Fibroblast of skin of left biceps (primary cell): ENCODE measurements at places on chromosomes 3 and 15.

DNA sequence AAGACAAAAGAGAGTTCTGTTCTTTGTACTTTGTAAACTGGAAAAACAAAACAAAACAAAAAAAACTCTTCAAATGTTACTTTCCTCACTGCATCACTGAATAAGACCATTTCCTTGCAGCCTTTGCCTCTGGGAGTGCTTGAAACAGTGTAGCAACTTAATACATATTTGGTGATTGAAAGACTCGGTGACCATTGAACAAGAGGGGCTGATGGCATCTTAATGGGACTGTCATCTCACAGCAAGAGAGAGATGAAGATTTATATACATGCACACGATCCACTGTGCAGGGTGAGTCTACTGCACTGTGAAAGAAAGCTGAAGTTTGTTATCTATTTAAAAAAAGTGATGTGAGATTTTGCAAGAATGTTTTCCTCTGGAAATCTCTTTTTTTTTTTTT is 111.9 kb upstream of the KLHL25 start:
- DNase-seq, result no peak

DNA sequence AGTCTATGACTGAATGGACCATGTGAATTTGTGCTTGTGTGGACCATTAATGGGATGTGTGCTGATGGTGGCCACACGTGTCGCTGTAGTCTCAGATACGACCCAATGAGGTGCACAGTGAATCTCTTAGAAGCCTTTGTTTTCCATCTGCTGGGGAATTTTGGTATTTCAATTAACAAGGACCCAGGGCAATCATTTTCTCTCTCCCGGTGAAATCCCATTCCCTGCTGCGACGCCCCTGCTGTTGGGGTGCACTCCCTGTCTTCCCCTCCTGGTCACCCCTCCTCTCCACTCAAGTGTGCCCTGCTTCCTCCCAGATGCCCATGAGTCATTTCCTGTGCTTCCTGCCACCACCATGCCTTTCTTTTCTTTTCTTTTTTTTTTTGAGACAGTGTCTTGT is 32.7 kb downstream of the EBLN2 start:
- DNase-seq, result no peak

GRCh38 chr3:39272191-39272590 is 7.6 kb downstream of the CX3CR1 start:
- no peak for DNase-seq

DNA sequence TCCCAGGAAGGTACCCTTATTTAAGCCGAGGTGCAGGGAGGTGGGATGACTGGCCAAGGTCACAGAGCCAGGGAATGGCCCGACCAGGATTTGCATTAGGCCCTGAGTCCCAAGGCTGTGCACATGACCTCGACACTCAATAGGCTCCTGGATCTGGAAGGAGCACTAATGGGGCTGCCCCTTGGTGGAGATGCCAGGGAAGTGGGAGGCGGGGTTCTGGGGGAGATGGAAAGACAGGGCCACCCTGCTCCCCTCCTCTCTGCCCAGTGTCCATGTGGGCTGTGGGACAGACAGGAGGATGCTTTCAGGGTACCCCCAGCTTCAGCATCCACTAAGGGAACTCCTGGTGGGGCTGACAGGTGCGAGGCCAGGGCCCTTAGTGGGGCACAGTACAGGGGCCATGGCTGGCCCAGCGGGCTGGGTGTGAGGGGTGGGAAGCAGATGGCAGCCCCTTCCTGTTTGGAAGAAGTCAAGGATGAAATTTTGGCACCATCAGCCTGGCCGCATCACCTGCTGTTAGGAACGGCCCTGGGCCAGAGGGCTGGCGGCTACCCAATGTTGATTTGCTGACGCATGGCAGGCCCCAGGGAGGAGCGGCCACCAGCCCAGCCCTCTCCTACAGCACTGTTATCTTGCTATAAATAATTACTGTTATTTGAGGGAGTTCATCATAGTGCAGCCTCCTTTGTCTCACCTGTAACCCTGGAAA is 37.3 kb downstream of the ATP2B2 start:
- DNase-seq, result no peak

GRCh38 chr3:128080323-128081080 is 28.3 kb downstream of the SEC61A1 start:
- DNase-seq, result peak; percentile 76

DNA sequence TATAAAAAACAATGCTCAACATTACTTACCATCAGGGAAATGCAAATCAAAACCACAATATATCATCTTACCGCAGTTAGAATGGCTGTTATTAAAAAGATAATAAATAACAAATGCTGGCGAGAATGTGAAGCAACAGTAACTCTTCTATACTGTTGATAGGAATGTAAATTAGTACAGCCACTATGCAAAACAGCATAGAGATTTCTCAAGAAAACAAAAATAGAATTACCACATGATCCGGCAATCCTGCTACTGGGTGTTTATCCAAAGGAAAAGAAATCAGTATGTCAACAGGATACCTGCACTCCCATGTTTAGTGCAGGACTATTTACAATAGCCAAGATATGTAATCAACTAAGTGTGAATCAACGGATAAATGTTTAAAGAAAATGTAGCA is 48.1 kb downstream of the ADAM10 start:
- peak; percentile 41 for DNase-seq

GRCh38 chr3:126886217-126886616 is 96.7 kb upstream of the PLXNA1 start:
- DNase-seq, result no peak

GRCh38 chr3:197354568-197355001 is 56.2 kb upstream of the DLG1 start:
- no peak for DNase-seq

- DNase-seq, result peak; percentile 99
These were observed 102.6 kb downstream of the EFL1 start for GRCh38 chr15:82159922-82160321.

- DNase-seq, result no peak
These were observed 102.7 kb downstream of the SLCO3A1 start for GRCh38 chr15:91956026-91956723.

- DNase-seq, result no peak
These were observed 6.0 kb downstream of the SERP1 start for GRCh38 chr3:150540297-150540696.

DNA sequence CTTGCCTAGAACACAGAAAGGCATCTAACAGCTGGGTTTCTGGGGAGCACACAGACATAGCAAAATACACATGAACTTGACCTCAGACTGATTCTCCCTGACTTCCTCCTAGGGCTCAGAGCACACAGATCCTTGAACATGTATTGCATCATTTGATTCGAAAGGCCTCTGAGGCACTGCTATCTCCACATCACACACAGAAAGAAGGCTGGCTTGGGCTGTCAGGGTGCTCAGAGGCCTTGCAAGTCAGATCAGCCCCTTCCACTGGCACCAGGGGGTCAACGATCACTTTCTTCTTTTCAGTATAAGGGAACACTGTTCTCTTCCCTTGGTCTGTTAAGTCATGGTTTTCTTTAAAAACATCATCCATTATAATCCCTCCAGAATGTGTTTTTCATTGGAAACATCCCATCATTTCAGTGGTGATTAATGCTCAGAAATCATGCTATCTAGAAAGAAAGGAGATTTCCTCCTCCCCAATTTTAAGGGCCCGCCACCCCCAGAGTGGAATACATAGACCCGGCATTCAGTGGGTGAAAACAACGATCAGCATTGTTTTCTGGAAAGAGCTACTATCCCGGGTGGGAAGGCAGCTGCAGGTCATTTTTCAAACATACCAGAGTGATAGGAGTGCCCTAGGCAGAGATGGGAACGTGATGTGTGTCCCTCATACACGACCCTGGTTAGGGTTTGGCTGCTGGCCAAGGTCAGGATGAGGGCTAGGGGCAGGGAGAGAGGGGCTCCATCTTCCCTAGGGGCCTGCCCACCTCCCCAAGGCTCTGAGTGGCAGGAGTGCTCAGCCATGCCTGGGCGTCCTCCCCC is 253.3 kb upstream of the LYSMD4 start:
- peak; percentile 13 for DNase-seq

GRCh38 chr3:53384465-53385423 is 37.4 kb upstream of the DCP1A start:
- DNase-seq, result no peak

DNA sequence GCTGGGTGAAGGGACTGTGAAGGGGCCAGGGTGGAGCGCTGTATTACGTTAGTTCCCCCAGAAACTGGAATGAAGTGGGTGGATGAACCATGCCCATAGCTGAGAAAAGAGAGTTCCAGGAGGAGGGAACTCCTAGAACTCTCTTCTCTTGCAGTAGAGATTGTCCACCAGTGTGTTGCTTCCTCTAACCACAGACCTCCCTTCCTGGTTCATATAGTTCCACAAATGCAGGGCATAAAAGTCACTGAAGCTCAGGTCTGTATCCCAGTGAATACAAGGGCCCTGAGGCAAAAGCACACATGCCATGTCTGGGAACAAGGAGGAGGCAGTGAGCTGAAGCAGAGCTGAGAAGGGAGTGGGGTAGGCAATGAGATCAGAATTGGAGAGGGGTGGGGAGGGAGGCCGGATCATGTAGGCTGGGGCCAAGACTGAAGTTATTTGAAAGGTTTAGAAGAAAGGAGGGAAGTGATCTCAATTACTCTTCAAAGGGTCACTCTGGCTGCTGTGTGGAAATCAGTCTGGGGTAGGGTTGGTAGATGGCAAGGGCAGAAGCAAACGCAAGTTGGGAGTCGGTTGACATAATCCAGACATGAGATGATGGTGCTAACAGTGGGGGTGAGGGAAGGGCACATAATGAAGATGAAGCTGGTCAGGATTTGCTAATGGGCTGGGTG is 6.5 kb downstream of the A4GNT start:
- DNase-seq, result no peak

GRCh38 chr15:96087180-96087884 is 243.2 kb upstream of the NR2F2 start:
- no peak for DNase-seq

- DNase-seq, result no peak
These were observed 4.5 kb downstream of the HEMK1 start for GRCh38 chr3:50573566-50574443.

DNA sequence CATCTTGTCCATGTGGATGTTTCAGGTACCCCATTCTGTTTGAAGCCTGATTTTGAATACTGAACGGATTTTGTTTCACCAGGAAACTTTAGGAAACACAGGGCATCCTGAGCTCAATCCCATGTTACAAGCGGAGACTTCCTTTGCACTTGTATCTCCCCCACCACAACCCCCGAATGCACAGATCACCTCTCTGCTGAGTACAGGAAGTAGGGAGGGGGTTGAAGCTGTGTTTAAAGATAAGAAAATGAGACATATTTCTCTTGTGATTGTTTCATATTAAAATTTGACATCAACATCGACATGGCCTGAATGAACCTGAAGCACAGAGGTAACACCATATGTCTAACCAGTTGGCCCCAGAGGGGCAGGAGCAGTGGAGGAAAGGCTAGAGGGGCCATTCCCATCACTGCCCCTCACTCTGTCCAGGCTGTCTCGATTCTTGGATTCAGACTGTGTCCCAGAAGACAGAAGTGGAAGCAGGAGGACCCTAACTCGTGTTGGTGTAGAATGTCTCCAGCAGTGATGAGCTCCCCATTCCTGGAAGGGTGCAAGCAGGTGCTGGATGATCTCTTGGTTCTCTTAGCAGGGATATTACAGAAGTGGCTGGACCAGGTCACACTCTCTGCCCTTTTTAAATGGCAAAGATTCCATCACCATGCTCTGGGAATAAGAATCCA is 59.6 kb upstream of the IQSEC1 start:
- DNase-seq, result no peak

DNA sequence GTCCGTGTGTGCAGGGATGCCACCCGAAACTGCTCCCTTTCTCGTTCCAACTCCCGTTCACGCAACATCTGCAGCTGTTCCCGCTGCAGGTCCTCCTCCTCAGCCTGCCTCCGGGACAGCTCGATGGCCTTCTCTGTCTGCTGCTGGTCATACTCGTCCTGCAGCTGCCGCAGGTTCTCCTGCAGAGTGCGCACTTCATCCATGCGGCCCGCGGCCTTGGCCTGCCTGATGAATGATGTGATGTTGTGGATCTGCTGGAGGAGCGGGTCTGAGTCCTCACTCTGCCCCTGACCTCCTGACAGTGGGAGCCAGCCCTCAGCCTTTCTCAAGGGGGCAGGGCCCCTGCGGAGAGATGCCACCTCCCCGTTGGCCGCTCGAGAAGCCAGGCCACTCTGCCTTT is 9.4 kb upstream of the MRPS25 start:
- DNase-seq, result no peak

DNA sequence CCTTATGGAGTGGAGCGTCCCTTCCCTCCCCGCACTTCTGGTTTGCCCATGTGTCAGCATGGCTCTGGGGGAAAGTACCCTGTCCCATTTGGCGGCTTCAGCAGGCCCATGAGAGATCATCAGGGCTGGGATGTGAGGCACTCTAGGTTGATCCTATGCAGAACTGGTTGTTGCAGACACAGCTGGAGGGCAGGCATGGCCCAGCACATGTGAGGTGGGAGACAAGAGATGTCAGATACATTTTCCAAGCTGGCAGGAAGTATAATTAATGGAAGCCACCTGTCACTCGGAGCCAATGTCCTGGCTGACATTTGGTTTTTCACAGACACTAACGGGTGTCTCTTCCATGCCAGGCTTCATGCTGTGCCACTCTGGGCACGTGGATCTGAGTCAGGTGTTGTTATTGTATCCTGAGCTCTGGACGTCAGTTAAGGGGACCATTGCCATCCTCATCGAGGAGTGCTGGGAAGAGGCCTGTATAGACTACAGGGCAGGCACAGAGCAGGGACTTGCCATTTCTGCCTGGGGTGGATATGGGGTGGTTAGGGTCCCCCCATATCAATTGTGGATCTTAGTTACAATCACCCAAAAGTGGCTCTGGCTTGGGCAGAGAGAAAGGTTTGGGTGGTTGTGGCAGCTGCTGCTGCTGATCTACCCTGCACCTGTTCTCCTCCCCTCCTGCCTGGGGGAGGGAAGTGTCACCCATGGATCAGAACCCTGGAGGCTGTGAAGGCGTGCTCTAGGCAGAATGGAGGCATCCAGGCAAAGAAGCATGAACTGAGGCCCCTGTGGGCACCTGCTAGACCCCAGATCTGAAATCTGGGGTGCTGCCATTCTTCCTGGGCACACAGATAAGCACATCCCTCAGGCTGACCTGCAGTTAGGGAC is 140.7 kb downstream of the FBLN2 start:
- no peak for DNase-seq

- DNase-seq, result no peak
These were observed 360.5 kb downstream of the RSL24D1 start for GRCh38 chr15:54836052-54836795.

GRCh38 chr3:42683875-42684598 is 1.3 kb upstream of the KLHL40 start:
- DNase-seq, result peak; percentile 50

DNA sequence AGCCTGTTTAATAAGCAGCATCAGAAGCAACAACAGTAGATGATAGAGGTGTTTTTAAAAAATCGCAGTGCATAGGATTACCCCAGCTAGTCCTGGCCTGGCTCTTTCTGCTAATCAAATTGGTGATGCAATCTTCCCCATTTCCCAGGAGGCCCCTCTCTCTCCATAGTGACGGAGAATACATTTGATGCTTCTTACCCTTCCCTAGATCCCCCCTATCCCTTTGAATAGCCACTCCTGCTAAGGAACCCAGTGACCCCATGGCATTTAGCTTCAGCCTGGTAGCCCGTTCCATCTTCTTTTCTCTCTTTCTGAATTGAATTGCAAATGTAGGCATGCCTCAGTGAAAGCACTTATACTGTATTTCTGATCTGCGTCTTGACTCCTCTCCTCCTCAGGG is 223.6 kb upstream of the GAP43 start:
- no peak for DNase-seq
